Stimulated activated CD4-positive, alpha-beta T cell treated with anti-CD3 and anti-CD28 coated beads, Interleukin-2, amount 100 ng/mL, for 48 hours (primary cell): ENCODE measurements at places on chromosomes 4 and X.

DNA sequence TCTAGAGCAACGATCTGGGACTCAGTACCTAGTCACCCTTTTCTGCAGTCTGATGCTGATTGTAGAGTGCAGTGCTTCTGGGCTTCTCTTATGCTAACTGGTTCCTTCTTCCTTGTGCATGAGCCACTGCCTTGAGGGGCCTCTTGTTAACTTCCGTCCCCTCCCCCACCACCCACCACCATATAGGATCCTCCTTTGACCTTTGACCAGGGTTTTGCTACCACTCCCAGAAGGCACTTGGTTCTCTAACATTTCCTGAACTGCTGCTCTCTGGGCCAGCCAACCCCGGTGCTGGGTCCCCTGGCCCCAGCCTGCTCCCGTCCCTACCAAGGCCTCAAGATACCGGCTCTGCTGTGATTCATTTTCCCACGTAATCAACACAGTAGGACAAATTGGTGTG is 104.6 kb upstream of the KLF3 start:
- DNase-seq, result no peak

GRCh38 chrX:102840871-102841705 is 96.0 kb upstream of the RAB40AL start:
- no peak for DNase-seq

DNA sequence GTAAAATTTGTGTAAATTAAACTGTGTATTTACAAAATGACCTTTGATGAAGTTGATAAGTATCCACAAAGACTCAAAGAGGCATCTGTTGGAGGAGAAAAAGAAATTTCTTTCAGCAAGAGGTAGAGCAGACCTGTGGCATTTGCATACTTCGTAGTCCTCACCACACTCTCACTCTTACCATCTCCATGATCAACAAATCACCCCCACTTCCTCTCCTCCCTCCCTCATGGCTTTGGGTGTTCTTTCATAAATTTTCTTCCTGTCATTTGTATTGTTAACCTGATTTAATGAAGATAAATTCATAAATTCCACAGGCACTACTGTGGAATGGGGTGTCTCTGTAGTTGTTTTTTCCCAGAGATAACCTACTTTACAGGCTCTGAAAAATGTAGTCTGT is 366.5 kb downstream of the ZNF674 start:
- no peak for DNase-seq

DNA sequence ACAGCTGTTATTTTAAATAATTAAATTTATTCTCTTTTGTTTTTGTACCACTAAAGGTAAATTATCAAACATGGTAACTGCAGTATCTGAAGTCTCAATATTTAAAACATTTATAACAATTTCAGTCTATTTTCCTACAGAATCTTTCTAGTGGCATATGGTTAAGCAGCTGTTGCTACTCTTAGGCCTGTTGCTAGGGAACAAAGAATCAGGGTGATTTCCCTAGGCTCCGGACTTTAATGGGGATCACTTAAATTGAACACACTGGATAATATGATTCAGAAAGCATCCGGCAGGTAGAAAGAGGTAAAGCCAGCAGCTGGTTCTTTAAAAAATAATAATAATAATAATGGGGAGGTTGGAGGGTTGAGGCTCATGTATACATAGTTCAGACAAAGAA is 17.6 kb downstream of the FBXO8 start:
- DNase-seq, result no peak

GRCh38 chr4:81505726-81506125 is 34.0 kb upstream of the RASGEF1B start:
- DNase-seq, result no peak

- DNase-seq, result no peak
Measured at GRCh38 chr4:112704991-112705845, 68.3 kb downstream of the LARP7 start.

DNA sequence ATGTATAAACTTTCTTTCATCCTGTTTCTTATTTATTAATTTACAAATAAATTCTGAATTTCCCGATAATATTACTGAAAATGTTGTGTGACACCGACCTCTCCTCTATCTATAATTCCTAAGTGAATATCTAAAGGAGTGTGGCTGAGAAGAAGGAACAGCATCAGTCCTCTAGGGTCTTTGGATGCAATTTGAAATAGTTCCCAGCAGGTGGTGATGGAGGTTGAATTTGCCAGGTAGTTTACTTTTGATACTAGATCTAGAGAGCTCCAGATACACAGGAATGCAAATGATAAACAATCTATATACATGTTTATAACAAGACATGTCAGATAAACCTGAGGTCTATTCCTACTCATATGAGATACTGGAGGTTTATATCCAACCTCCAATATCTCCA is 305.4 kb downstream of the PCDH18 start:
- no peak for DNase-seq

- no peak for DNase-seq
Measured at GRCh38 chr4:123977641-123978081, 581.1 kb downstream of the SPRY1 start.

GRCh38 chr4:18127030-18127429 is 105.5 kb upstream of the LCORL start:
- DNase-seq, result no peak

DNA sequence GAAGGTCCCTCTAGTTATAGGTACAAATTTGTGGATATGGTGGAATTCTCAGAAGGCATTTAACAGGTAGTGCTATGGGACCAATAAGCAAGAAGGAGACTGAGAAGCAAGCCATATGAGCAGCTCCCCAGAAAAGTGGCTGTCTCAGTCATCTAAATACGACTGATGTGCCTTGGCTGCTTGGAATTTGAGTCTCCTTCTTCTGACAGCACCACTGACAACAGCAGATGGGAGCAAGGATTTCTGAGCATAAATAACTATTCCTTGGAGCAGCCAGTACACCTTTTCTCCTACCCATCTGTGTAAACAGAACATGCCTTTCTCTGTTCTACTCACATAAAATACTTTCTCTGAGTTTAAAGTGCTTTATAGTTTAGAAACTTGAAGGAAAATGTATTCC is 196.2 kb downstream of the GABRG1 start:
- DNase-seq, result no peak

DNA sequence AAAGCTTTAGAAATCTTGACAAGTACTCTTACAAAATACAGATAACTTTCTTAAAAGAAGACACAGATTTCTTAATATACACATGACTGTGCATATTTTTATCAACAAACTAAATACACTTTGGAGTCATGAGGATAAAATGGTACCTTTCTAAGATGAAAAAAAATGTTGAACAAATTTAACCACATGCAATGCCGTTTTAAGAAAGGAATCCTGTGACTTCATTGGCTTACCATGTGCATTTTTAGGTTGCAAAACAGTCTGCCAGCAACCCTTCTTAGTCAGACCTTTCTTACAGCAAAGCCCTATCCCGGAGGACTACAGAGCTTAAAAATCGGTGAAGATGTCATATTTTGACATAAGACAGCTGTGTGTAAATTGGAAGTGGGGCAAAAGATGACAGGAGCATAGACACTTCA is 51.7 kb downstream of the GASK1B start:
- DNase-seq, result no peak

GRCh38 chr4:82437285-82438005 is 7.1 kb downstream of the ENOPH1 start:
- DNase-seq, result no peak

- no peak for DNase-seq
Measured at GRCh38 chrX:31266203-31267076, 194.6 kb upstream of the FTHL17 start.

DNA sequence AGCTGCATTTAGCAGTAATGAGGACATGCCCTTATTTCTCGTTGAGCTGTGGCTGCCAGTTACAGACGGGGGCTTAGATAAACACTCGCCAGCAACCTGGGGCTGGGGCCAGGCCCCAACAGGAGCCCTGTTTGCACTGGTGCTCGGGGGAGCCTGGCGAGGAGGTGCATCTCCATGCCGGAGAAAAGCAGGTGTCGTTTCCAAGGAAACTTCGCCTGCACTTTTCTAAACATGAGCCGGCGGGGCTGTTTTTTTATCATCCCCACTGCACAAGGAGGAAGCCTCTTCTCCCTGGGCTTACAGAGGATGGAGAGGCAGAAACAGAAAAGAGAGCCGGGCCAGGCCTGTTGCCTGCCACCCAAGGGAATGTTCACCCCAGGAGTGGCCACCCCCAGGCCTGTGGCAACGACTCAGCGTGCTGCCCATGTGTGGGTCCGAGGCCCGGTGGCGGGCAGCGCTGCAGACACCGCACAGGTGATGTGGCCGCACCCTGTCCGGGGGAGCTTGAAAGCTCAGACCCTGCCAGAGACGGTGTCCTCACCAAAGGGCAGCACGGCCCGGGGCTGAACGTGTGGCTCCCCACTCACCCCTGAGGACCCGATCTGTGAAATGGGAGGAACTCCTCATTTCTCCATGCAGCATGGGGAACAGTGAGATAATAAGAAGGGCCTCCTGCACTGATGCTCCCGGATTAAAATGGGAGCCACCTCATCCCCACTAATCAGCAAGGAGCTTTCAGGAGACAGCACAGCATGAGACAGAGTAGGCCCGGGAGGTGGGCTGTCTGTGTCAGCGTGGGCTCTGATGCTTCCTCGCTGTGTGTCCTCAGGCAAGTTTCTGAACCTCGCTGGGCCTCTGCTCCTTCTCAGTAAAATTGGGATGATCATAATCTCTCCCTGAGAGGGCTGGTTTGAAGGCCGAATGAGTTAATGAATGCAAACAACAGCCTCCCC is 33.8 kb upstream of the ADRA2C start:
- no peak for DNase-seq

DNA sequence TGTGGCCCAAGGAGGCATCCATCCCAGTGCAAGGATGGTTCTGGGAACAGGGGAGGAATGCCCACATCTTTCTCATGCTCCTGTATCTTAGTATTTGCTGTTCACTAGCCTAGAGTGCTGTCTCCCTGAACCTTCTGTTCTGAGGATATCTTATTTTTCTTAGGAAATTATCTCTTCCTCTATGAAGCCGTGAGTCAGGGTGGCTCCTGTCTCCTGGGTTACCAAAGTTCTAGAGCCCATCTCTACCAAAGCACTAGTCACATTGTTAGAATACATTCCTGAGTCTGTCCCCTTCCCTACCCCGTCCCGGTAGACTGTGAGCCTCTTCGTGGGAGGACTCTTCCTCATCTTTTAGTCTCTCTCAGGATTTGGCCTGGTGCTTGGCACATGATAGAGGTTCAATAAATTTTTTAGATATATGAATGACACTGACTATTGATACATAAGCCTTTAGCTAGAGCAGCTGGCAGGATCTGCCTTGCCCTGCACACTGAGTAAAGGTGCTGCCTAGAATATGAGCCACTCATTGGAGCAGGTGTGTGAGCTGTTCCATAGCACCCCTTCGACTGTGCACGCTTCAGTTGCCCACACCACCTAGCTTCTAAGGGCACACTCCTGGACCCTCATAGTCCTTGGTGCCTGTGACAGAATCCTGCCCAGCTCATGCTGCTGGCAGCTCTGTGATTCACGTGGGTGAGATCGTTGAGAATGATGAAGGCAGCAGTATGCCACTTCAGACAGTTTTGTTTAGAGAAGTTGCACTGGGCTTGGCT is 13.3 kb downstream of the CXCR3 start:
- DNase-seq, result no peak

GRCh38 chr4:185550933-185551332 is 15.6 kb upstream of the PDLIM3 start:
- DNase-seq, result no peak

DNA sequence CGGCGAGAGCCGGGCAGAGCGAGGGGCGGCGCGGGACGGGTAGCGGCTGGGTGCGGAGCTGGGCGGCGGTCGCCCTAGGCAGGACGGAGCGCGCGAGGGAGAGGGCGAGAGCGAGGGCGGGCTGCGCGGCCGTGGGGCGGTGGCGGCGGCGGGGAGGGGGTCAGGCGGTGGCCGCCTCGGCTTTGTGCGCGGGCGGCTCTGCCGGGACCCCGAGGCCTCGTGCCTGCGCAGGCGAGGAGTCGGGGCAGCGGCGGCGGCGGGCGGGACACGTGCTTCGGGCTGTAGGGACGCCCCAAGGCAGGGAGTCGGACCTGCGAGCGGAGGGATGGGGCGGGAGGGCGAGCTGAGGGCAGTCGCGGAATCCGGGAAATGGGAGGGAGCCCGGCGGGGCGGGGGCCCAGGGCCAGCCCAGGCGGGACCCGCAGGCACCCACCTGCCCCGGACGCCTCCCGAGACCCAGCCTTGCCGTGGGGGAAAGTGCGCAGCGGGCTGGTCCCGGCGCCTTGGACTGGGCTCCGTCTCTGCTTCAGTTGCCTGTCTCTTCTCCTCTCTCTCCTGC is 465 bp downstream of the BMPR1B start:
- DNase-seq, result no peak

DNA sequence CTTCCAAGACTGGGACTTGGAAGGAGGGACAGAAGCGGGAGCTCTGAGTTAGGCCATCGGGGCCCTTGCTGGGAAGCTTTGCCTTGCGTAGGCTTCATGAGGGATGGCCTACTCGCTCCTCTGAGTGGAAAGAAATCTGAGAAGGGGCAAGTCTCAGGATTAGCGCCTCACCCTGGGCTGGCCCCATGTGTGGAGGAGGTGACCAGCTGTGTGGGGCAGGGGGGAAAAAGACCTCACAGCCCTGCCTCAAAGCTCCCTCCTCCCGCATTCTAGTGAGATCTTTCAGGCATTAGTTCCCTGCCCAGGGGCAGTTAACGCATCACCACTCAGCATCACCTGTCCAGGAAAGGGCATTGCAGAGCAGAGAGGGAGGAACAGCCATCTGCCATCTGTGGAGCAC is 156.1 kb downstream of the ENPP6 start:
- DNase-seq, result no peak

DNA sequence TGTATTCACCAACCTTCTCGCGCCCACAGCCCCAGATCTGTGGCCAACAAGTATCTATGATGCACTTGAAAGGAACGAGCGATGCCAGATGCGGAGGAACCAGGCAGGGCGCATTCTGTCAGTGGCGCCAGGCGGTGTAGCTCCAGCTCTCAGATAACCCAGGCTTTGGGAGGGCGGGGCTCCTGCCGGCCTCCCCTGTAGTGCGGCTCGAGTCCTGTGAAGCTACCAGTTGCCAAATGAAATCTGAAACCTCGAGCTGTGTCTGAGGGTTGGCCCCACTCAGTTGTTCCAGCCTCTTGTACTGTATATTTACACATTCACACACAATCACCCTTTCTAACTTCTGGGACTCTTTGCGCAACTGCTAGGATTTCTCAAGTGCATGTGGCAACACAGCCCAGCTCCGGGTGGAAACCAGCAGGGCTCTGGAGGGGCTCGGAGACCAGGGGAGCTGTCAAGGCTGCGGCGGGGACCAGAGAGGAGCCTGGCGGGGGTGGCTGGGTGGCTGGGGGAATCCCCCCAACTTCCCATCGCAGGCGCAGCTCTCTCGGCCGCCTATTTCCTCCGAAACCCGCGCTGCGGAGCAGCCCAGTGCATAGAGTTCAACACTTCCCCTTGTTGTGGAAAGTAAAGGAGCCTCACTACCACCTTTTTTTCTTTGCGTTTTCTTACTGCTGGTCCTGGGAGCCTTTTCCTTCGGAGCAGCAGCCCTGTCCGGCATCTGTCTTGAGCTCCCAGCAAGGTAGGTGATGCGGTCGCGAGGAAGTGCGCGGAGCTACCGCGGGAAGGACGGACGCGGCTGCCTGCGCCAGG is at the start of gene ARHGAP24:
ARHGAP24 (plus strand) TSS at position 333 of the 813 bp plus-strand sequence.
- DNase-seq, result no peak

DNA sequence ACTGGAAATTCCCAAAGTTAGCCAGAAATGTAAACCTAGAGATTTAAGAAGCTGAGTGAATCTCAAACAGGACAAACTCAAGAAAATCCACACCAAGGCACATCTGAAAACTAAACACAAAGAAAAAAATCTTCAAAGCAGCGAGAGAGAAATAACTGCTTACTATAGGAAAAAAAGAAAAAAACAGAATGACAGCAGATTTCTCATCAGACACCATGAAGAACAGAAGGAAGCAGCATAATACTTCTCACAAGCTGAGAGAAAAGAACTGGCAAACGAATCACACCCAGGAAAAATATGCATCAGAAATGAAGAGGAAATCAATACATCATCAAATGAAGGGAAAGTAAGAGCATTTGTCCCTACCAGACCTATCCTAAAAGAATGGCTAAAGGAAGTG is 236.3 kb upstream of the ADAMTS3 start:
- DNase-seq, result no peak
